ENCODE measurements at places on chromosomes 11 and 22. TPM values are rescaled to one million over a fixed set of nuclear protein-coding genes. Genes with fewer than 3 reads are reported as not detected.

Gene MORC2
- 37.2 TPM for total RNA-seq

Gene NDUFS8
- total RNA-seq: 214 TPM

GRCh38 chr22:17786435-17787161 lies 12.3 kb upstream of the BID start:
- no peaks in the 10 kb centered on the region for H3K36me3 ChIP-seq
- no peaks in the 10 kb centered on the region for H3K4me1 ChIP-seq
- no peaks in the 10 kb centered on the region for H3K27me3 ChIP-seq

- H3K4me3 ChIP-seq: no peak overlapping the region
- no peaks in the 10 kb centered on the region for H3K27me3 ChIP-seq
- no peak overlapping the region for H3K27ac ChIP-seq
- H3K36me3 ChIP-seq: no peaks in the 10 kb centered on the region
- DNase-seq: no peak
Observed at GRCh38 chr11:100955318-100955717, 174.3 kb downstream of the PGR start.

Gene TST
- total RNA-seq: 31.9 TPM

GRCh38 chr11:9155930-9156329 lies 64.5 kb upstream of the SCUBE2 start:
- no peak overlapping the region for H3K4me3 ChIP-seq
- H3K36me3 ChIP-seq: peaks cover 37% of the 10 kb centered on the region
- no peak for DNase-seq
- H3K4me1 ChIP-seq: no peaks in the 10 kb centered on the region
- no peak overlapping the region for H3K27ac ChIP-seq
- H3K27me3 ChIP-seq: no peaks in the 10 kb centered on the region

Gene CSRP3
- not detected for total RNA-seq

Gene GRAMD1B
- total RNA-seq: 25.9 TPM

DNA sequence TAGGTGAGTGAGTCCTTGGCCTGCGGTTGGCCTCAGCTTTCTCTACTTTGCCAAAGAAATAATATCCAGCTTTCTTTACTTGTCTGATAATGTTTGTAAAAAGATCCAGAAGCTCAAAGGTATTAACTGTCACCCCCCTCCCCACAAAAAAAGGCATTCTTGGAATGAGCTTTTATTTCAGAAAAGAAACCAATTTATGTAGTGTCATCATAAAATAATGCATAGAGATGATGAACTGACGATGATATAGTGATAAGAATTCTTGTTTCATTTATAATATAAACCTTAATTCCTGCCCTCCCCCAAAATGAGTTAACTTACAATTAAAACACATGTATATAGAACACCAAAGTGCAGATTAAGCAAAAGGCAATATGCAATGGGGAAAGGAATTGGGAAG lies 191.4 kb downstream of the LARGE1 start:
- H3K36me3 ChIP-seq: no peaks in the 10 kb centered on the region
- DNase-seq: no peak
- no peaks in the 10 kb centered on the region for H3K27me3 ChIP-seq

Gene MPZL3
- total RNA-seq: 2.1 TPM

- H3K27ac ChIP-seq: no peak overlapping the region
- no peaks in the 10 kb centered on the region for H3K4me1 ChIP-seq
- H3K4me3 ChIP-seq: no peak overlapping the region
- H3K36me3 ChIP-seq: no peaks in the 10 kb centered on the region
- H3K27me3 ChIP-seq: no peaks in the 10 kb centered on the region
Observed at GRCh38 chr22:28562324-28562723, 117.3 kb downstream of the TTC28 start.

DNA sequence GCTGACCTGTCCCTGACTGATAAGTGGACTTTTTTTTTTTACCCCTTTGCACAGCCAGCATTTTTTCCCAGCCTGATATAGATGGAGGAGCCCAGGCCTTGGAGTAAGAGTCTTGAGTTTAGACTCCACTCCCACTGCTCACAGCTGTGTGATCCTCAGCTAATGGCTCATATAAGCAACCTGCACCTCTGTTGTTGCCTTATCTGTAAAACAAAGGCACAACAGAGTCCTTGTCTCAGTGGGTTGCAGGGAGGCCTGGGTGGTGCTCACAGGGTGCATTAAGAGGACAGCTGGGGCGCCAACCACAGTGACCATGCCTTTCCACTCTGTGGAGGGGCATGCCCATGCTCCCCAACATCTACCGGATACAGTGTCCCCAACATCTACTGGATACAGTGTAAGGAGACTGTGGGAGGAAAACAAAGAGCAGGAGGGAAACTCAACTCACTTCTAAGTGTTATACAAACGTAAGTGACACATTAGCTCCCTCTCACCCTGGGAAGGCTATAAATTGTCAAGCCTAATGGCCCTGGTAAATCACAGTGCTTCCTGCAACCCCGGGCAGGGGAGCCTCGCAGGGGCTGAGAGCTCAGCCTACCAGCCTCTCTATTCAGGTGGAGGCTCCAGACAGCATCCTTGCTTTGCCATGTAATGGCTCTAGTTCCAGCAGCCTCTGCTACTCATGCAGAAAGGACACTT lies 109.5 kb downstream of the TENM4 start:
- no peak for DNase-seq
- peaks cover 3% of the 10 kb centered on the region for H3K4me1 ChIP-seq
- H3K27me3 ChIP-seq: no peaks in the 10 kb centered on the region
- H3K4me3 ChIP-seq: no peak overlapping the region
- H3K36me3 ChIP-seq: no peaks in the 10 kb centered on the region

Gene OR52A5
- total RNA-seq: not detected

- no peaks in the 10 kb centered on the region for H3K4me1 ChIP-seq
- no peaks in the 10 kb centered on the region for H3K27me3 ChIP-seq
- no peaks in the 10 kb centered on the region for H3K36me3 ChIP-seq
- no peak for DNase-seq
- H3K27ac ChIP-seq: no peak overlapping the region
- H3K4me3 ChIP-seq: no peak overlapping the region
Observed at GRCh38 chr11:130830566-130830965, 85.7 kb downstream of the SNX19 start.

DNA sequence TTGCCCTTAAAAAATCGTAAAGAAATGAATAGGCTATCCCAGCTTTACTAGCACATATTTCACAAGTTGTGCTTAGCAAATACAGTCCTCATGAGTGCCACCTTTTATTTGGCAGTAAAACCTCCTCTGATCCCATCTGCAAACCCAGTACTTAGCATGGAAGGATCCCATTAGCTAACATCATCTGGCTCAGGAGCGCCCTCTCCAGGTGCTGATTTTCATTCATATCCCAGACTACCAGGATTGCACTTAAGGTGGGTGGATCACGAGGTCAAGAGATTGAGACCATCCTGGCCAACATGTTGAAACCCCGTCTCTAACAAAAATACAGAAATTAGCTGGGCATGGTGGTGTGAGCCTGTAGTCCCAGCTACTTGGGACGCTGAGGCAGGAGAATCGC lies 76.1 kb upstream of the PAX6 start:
- no peak overlapping the region for H3K4me3 ChIP-seq
- H3K27ac ChIP-seq: no peak overlapping the region
- no peaks in the 10 kb centered on the region for H3K27me3 ChIP-seq
- DNase-seq: peak; percentile 63

GRCh38 chr22:30041881-30042280 lies 38.4 kb upstream of the HORMAD2 start:
- H3K27ac ChIP-seq: no peak overlapping the region
- DNase-seq: no peak
- H3K27me3 ChIP-seq: no peaks in the 10 kb centered on the region
- 0 out of 2 replicates have a peak, but pooled peaks cover 3% of the 10 kb centered on the region for H3K4me1 ChIP-seq
- no peak overlapping the region for H3K4me3 ChIP-seq
- no peaks in the 10 kb centered on the region for H3K36me3 ChIP-seq

Gene SHISA8
- total RNA-seq: 0.72 TPM

DNA sequence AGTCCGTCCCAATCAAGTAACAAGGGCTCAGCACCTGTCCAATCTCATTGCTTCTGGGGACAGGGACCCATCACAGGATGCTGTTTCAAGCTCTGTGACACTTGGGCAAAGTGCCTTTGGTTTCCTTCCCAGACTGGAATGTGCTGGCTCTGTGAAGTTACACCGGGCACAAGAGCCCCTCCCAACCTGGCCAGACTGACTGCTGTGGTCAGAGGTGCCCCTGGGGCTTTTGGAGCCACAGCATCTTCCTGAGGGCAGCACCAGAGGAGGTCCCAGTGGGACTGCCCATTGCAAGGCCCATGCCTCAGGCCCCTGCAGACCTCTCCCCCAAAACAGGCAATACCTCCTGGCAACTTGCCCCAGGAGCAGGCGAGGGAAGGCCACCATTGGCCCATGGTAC lies 155.2 kb upstream of the GRK3 start:
- no peak overlapping the region for H3K4me3 ChIP-seq
- peaks cover 5% of the 10 kb centered on the region for H3K4me1 ChIP-seq
- peaks cover 7% of the 10 kb centered on the region for H3K36me3 ChIP-seq
- H3K27me3 ChIP-seq: no peaks in the 10 kb centered on the region
- no peak overlapping the region for H3K27ac ChIP-seq

Gene KDELR3
- 7.2 TPM for total RNA-seq

GRCh38 chr11:131928992-131929391 lies 558.6 kb downstream of the NTM start:
- no peaks in the 10 kb centered on the region for H3K27me3 ChIP-seq
- DNase-seq: peak; percentile 42
- H3K27ac ChIP-seq: no peak overlapping the region
- H3K4me1 ChIP-seq: peaks cover 3% of the 10 kb centered on the region
- H3K36me3 ChIP-seq: no peaks in the 10 kb centered on the region

DNA sequence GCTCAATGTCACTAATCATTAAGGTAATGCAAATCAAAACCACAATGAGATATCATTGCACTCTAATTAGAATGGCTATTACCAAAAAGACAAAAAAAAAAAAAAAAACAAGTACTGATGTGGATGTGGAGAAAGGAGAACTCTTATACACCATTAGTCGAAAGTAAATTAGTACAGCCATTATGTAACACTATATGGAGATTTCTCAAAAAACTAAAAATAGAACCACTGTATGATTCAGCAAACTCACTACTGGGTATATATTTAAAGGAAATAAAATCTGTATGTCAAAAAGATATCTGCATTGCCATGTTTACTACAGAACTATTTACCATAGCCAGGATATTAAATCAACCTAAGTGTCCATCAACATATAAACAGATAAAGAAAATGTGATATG lies 265.4 kb upstream of the ARHGAP20 start:
- H3K4me3 ChIP-seq: no peak overlapping the region
- DNase-seq: no peak
- H3K36me3 ChIP-seq: no peaks in the 10 kb centered on the region
- H3K4me1 ChIP-seq: no peaks in the 10 kb centered on the region
- H3K27me3 ChIP-seq: no peaks in the 10 kb centered on the region
- no peak overlapping the region for H3K27ac ChIP-seq

DNA sequence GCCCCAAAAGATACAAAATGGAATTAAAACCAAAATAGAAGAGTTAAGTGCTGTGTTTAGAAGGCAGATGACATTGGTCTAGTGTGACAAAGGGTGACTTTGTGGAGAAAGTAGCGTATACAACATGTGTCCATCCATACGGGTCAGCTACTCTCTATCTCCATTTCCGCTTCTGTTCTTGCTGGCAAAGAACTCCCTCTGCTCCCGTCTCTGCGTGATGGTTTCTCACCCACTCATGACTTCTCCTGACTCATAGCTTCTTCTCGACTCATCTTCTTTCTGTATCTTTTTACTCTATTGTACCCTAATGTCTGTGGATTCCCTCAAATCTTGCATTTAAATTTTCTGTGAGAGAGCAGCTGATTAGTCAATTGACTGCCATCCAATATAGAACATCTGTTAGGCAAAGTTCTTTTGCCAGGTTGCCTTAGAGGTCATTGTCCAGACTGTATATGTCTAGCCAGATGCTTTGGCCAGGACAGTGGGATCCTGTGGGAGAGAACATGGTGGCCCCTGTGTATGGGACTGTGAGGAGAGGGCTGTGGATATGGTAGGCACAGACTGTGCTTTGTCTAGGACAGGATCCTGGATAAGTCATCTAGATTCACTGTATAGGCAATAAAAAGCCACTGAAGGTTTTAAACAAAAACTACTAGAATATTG lies 28.4 kb downstream of the MMP13 start:
- no peak overlapping the region for H3K27ac ChIP-seq
- H3K4me3 ChIP-seq: no peak overlapping the region
- H3K36me3 ChIP-seq: no peaks in the 10 kb centered on the region
- H3K4me1 ChIP-seq: no peaks in the 10 kb centered on the region

Gene MS4A6A
- total RNA-seq: not detected

GRCh38 chr11:47204637-47204989 lies 10.2 kb upstream of the DDB2 start:
- H3K27ac ChIP-seq: no peak overlapping the region
- H3K36me3 ChIP-seq: no peaks in the 10 kb centered on the region
- no peak for DNase-seq
- no peak overlapping the region for H3K4me3 ChIP-seq
